Thoracic aorta (tissue), 2 donors: ENCODE measurements at places on chromosomes 6 and 20. TPM values are rescaled to one million over a fixed set of nuclear protein-coding genes. Genes with fewer than 3 reads are reported as not detected.
A peak's percentile ranks its signal among the peaks of the same experiment; 100 is the strongest.

Gene SERPINB1
- 62.3 TPM for total RNA-seq

Gene EEF1A2
- 2.4 TPM for total RNA-seq

- DNase-seq: peak; percentile 31
These were observed 103.3 kb downstream of the IBTK start for GRCh38 chr6:82144007-82144851.

- DNase-seq: no peak
These were observed 42.9 kb downstream of the CDH26 start for GRCh38 chr20:60001108-60001507.
